ENCODE measurements at places on chromosomes 4 and X.

DNA sequence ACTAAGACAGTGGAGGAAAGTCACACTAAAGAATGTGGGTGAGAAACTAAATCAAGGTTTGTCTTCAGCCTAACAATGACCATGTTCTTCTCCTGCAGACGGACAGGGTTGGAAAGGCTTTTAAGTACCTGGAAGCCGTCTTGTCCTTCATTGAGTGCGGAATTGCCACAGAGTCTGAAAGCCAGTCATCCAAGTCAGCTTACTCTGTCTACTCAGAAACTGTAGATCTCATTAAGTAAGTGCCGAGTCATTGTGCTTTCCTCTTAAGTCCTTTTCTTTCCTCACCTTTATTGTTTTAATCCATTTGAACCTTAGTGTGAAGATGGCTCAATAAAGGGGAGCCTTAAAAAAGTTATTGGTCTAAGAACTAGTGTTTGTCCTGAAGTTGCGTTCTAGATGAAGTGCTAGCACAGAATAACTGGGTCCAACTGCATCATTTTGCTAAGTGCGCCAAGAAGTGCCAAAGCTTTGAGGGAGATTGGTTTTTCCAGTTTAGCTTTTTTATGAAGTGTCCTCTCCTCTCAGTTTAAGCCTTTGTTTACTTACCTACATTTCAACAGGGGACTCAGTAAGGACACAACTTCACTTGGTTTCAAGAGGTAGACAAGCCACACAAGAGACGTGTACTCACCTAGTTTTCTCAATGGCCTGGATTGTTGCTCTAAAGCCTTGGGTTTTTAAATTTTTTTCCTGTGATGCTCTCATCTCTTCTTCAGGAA is 89.3 kb downstream of the KLHL8 start:
- DNase-seq: no peak

DNA sequence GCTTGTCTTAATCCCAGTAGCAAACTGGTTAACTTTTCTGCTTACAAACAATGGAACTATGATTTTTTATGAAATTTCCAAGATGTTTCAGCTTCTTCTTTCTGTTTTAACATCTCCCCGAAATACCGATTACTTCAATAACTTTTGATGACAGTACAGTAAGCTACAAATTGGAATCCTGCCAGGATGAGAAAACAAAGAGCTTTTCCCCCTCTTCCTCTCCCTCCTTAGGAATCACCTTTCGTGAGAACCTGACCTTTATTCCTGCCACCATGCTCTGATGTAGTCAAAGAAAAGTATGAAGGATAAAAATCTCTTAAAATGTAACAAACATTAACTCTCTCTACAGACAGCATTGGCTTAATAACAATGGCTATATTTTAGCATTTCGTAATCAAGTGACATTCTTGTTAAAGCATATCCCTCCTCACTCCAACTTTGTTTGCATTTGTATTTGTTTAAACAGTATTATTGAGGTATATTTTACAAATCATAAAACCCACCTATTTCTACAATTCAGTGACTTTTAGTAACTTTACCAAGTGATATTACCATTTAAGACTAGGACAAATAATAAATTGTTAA is 148.7 kb upstream of the NAP1L5 start:
- DNase-seq: peak; percentile 28

DNA sequence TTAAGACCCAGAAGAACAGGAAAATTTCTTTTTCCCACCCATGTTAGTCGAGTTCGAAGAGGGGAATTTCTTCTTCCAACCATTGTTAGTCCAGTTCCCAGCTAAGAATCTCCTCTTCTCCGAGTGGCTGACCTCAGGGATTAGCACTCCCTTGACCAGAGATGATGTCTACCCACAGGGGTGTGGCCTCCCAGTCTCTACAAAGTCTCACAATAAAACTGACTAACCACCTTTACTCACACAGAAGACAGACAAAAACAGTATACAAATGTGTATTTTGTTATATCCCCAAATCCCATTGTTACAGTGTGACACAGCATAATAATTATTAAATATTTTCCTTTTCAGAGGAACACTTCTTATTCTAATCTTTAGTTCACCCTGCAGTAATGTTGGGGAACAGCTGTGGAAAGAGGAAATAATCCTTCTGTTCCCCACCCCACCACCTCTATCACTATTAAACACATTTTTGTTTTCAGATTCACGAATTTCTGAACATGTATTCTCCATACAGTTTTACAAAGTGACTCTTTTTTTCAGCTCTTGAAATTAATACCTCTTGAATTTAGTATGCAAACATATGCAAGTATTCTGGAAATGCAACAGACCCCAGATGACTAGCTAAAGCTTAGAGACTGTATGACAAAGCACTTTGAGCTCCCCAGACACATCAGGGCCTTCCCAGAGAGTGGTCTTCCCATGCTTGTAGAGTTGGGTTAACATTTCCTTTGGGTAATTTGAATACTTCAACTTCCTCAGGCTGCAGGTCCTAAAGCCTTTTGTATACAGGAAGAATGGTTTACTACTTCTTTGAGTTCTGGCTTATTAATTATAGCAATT is 62.5 kb upstream of the NFKB1 start:
- DNase-seq: peak; percentile 55

- no peak for DNase-seq
These were observed 62.4 kb downstream of the ANXA10 start for GRCh38 chr4:168154546-168155277.

GRCh38 chrX:74523224-74523623 is 91.2 kb downstream of the RLIM start:
- DNase-seq: no peak

DNA sequence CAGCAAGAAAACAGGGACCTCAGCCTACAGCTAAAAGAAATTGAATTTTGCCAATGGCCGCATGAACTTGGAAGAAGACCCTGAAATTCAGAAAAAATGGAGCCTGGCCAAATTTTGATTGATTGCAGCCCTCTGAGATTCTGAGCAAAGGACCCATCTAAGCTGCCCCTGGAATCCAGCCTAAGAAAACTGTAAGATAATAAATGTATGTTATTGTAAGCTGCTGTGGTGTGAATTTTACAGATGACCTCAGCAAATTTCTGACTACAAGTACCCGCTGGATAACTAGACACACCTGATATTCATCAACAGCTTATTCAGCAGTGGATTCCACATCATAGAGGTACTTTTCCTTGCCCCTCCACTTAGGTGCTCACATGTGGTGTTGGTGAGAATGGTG is 119.5 kb upstream of the EPHA5 start:
- peak; percentile 11 for DNase-seq

GRCh38 chr4:170035231-170035630 is 9.0 kb upstream of the MFAP3L start:
- no peak for DNase-seq

DNA sequence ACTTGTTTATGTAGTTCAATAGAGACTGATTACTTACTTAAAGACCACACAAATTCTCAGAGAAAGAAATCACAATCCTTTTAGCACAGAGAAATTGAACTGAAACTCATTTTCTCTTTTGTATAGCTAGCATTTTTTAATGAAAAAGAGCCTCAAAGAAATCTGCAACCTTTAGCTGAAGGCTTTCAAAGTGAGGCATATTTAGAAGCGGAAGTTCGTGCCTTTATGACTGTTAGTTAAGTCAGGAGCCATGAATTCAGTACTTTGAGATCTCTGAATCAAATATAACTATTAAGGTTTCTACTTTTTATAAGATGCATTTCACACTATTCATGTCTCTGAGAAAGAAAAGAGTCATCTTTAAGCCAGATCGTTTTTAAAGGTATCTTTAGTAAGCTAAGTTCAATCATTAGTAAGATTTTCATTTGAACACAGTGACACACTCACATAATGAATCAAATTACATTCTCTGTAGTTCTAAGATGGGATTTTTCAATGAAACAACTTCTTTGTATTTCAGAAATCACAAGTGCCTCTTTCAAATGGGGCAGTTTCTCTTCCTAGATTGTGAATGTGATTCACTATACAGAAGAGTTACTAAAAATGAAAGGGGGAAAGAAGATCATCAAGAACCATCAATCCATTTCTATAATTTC is 61.4 kb downstream of the SMARCA1 start:
- no peak for DNase-seq

GRCh38 chr4:65083076-65083475 is 587.2 kb downstream of the EPHA5 start:
- no peak for DNase-seq

DNA sequence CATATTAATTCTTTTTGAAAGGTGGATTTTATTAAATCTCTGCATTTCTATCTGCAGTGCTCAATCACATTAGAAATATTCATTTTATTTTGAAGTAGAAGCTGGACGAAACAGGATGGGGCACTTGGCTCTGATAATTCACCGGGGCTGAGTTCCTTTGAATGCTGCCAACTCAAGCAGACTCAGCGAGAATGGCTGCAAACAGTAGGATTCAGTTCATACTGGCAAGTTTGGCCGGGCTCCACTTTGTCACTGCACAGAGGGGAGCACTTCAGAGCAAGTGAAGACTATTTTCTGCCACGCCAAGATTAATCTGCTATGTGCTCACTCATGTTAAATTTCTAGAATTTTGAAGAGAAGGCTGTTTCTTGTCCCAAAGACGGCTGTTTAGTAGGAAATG is 30.7 kb upstream of the KLHL8 start:
- DNase-seq: no peak

- peak; percentile 77 for DNase-seq
These were observed 127.9 kb downstream of the KLHL8 start for GRCh38 chr4:87092389-87093141.

DNA sequence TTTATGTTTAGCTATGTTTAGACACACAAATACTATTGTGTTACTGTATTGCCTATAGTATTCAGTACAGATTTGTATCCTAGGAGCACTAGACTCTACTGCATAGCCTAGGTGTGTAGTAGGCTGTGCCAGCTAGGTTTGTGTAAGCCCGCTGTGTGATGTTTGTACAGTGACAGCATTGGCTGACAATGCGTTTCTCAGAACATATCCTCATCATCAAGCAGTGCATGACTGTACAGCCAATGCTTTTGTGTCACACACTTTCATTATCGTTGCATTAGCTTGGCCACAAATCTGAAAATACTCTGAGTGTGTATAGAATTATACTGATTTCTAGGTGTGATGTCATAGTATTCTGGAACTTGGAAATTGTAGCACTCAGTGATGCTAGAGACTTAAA is 63.4 kb downstream of the CLDN34 start:
- no peak for DNase-seq

GRCh38 chrX:64427281-64427680 is 32.0 kb upstream of the MTMR8 start:
- DNase-seq: no peak

DNA sequence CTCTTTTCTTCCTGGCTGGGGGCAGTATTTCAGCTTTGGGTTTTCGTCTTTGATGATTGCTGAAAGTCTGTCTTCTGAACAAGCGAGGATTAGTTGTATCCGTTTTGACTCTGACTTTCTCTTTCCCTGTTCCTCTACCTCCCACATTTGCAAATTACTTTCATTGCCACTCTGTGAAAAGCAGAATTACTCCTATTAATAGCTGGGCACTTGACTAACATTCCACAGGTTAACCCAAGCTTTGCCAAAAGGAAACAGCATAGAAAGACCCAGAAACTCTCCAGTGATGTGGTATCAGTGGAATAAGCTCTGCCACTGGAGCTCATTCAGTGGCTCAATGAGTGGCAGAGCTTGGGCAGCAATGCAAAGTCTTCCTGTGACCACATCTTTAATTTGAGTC is 238.9 kb downstream of the PALLD start:
- no peak for DNase-seq

- DNase-seq: no peak
These were observed 16.5 kb downstream of the TBC1D14 start for GRCh38 chr4:6926081-6926480.

DNA sequence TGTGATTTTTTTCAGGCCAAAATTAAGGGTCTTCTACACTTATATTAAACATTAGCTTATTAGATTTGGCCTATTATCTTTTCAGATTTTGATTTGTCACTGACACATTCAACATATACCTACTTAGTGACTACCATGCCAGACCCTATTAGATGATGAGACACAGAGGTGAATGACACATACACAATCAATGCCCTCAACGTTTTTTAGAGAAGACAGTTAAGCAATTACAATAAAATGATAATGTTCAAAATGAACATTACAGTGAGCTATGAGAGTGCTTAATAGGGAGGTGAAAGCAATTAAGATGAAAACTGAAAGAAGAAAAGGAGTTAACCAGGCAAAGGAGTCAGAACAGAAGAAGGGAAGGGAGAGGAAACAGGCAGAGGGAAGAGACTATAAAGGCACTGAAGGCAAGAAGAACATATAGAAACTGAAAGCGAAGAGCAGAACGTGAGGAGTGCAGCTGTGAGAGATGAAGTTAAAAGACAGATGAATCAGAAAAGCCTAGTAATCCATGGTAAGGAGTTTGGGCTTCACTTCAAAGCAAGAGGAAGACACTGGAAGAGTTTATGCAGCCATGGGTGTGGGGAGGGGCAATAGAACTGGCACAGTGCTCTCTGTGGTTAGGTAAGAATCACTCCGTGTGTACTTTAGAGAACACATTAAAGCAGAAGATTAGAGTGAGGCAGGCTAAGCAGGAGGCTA is 119.0 kb downstream of the REELD1 start:
- DNase-seq: peak; percentile 90

- no peak for DNase-seq
These were observed 70.0 kb downstream of the KDM6A start for GRCh38 chrX:44943007-44943406.

DNA sequence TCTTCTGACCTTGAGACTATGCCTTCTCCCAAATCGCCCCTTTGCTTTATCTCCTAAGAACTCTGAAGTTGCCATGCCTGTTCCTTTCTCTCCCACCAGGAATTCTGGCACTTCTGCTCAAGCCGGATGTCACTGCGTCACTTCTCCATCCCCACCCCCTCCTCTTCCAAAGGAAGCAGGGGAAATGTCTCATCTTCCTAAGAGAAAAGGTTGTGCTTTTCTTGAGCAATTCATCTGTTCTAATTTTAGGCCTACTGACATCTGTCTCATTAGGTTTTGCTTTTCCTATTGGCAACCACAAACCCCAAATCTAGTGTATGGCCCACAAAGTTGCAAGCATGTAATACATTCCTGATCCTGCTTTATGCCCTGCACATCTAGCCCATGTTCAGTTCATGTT is 163.1 kb upstream of the PLAC1 start:
- DNase-seq: peak; percentile 76

DNA sequence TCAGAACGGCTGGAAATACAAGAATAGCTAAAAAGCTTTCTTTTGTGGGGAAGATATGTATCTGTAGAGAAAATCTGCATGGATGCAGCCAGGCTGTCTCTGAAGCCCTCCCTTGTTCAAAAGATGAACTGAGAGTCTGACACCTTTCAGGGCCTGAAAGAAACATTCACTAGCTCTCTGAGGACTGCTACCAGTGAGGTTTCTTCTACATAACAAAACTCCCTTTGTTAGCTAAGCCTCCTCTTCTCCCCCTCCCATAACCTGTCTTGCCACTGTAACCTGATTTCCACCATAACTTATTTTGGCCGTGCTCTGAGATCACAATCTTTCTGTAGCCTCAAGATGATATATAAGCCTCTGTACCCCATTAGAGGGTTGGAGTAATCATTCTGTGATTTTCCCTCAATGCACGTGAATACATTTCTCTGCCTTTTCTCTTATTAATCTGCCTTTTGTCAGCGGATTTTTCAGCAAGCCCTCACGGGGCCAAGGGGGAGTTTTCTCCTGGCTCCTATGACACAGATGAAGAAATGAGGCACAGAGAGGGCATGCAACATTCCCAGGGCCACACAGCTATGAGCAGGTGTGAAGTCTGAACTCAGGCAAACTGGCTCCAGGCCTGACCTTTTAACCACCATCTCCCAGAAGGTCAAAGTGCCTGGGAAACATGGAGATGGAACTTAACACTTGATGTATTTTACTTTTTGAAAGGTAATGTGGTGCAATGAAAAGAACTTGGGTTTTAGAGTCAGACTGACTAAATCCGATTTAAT is 161.6 kb upstream of the PRDX4 start:
- no peak for DNase-seq
